Fibroblast of skin of left biceps (primary cell): ENCODE measurements at places on chromosomes 12 and 14.

GRCh38 chr14:99562856-99563748 is 40.9 kb downstream of the CCDC85C start:
- no peak for DNase-seq

DNA sequence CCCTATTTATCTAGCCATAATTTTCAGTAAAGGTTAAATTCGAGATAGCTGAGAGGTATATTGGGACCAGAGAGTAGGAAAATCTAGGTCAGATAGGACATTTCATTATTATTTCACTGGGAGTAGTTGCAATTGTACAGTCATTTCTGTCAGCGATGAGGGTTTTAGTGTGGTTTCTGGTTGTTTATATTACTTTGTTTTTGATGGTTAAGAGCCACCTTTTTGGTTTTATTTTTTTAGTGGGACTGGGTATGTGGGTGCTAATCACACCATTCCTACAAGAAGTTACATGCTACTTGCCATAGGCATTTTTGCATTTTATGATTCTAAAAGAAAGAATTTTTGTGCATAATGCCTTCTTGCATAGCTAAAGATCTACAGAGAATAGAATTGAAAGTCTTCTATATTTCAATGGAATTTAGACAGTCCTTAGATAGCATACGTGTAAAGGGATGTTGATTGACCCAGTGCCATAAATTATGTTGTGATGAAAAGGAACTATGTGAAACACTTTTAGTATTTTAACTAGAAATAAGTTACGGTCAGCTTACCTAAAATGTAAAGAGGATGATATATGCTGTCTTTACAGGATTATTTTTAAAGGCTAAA is 85.2 kb downstream of the KTN1 start:
- DNase-seq, result no peak

DNA sequence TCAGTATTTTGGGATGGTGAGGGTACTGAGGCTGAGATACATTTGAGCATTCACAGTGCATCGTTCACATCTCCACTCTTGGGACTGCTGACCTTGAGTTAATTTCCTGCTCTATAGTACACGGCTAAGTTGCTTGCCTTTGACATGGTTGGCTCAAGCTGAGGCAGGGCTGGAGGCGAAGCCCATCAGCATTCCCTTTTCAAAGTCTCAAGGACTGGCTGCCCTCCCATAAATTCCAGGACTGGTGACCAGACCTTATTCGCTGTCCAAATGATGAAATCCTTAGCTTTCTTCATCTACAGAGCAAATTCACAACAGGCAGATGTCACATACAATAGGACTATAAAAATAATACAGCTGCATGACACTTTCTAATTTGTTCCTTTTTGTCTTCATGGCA is 85.9 kb downstream of the SSPN start:
- no peak for DNase-seq

DNA sequence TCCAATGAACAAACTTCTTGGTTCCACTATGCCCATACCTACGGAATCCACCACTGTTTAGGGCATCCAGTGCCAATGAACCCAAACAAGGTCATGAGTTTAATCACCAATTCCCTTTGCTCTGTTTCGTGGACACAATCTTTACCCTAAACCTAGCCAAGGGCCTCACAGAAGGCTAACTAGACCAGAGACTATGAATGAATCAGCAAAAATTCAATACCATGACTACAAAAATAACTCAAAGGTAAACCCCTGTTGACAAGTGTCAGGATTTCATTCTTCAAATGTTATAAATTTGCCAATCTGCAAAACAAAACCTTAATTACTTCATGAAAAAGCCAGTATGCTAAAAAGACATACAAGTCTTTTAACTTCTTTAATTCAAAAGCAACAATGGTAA is 96.7 kb downstream of the CEP128 start:
- DNase-seq, result no peak

DNA sequence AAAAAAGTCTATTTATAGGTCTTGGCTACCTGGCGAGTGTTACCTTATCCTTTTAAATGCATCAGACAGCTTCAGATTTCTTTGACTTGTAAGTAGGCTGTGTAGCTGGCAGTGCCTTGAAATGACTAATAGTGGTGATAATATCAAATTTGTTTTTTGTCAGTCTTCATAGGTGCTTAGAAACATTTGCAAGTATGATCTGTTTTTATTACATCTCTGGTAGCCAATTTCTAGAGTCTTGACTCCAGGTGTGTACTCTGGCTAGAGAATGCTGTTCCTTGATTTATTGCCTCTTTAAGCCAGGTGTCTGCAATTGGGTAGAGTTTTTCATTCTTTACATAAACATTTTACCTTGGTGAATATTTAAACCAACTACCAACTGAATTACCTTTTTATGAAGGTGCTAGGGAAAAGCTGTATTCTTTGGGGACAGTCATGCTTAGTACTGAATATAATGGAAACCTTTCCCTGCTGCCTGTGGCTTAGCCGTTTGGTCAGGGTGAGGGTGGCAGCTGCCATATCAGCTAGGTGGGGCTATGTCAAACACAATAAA is 32.6 kb downstream of the MLXIP start:
- DNase-seq, result no peak

DNA sequence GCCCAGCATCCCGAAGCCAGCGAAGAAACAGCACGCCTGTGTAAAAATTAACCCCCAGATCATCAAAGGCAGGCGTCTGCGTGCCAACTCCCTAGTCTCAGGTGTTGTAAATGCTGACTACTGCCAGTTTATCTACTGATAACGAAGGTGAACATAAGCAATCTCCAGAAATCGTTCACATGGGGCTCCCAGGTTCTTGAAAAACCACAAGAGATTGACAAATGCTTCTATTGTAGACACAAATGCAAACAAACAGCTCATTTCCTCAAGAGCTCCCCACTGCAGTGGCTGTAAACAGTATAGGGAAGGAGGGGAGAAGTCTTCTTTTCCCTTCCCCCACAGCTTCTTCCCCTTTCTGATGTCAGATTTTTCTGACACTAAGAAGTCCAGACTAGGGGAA is 5.3 kb upstream of the PLEKHG3 start:
- DNase-seq, result no peak

GRCh38 chr14:100122481-100123223 is 36.8 kb downstream of the DEGS2 start:
- no peak for DNase-seq

- DNase-seq, result no peak
Observed at GRCh38 chr14:32033543-32033942, 43.6 kb upstream of the ARHGAP5 start.
